ENCODE measurements at places on chromosomes 6 and 20.

GRCh38 chr6:26159357-26160273 is 72.4 kb downstream of the HFE start:
- no peak for DNase-seq

DNA sequence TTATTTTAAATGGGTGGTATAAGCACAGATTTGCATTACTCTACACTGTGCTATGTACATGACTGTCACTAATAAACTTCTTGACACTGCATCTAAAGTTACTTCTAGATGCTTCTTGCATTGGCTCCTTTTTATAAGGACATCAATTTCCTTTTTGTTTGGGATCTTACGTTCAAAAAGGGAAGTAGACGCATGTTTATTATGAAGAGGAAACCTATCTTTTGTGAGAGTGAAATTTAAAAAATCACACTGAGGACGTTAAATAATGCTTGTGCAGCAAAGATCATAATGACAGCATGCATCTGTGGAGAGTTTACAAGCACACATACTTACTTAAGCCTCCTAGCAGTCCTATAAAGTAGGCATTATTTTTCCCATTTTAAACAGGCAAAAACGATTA is 479.5 kb downstream of the CD83 start:
- no peak for DNase-seq

DNA sequence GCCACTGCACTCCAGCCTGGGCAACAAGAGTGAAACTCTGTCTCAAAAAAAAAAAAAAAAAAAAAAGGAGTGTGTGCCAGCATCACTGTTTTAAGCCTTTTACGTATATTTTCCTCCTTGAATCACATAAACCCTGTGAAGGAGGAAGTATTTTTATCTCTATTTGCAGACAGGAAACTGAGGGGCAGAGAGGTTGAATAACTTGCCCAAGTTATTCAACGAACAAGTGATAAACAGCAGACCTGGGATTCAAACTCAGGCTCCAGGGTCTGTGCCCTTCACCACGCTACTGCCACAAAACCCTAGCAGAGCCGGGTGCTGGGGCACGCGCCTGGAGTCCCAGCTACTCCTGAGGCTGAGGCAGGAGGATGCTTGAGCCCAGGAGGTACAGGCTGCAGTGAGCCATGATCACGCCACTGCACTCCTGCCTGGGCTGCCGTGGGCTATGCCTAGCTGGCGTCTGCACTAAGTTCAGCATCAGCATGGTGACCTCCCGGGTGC is 9.4 kb upstream of the AVP start:
- no peak for DNase-seq

GRCh38 chr20:36823121-36823520 is 49.6 kb upstream of the DSN1 start:
- DNase-seq = no peak

GRCh38 chr6:35378261-35378660 is 35.9 kb downstream of the PPARD start:
- no peak for DNase-seq

- DNase-seq = no peak
Observed at GRCh38 chr6:123462152-123462551, 174.6 kb downstream of the TRDN start.

- no peak for DNase-seq
Observed at GRCh38 chr6:105522626-105523322, 119.9 kb upstream of the PREP start.

DNA sequence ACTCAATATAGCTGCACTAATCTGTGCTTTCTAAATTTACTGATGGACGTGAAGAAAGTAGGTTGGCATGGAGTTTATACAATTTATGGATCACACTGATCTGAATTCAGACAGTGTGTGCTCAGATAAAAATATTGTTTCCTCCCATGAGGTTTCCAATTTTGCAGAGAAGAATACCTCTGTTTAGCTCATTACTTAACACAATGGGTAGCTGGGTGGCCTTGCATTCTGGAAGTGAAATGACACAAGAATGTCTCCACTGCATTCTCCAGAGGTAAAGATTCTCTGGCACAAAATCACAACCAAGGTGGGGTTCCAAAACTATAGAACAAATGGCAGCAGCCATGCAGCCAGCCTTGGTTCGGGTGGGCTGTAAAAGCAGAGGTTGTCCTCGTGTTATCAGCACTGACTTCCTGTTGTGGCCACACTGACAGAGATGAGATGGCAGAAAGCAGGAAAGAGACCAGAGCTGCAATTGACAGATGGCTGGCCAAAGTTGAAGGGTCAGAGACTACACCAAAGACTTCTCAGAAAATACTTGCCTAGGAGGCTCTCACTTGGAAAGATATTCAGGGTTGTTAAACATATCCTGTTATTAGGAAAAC is 50.2 kb downstream of the HDAC2 start:
- DNase-seq = no peak

GRCh38 chr6:125471667-125472066 is 169.9 kb upstream of the HDDC2 start:
- DNase-seq = no peak

DNA sequence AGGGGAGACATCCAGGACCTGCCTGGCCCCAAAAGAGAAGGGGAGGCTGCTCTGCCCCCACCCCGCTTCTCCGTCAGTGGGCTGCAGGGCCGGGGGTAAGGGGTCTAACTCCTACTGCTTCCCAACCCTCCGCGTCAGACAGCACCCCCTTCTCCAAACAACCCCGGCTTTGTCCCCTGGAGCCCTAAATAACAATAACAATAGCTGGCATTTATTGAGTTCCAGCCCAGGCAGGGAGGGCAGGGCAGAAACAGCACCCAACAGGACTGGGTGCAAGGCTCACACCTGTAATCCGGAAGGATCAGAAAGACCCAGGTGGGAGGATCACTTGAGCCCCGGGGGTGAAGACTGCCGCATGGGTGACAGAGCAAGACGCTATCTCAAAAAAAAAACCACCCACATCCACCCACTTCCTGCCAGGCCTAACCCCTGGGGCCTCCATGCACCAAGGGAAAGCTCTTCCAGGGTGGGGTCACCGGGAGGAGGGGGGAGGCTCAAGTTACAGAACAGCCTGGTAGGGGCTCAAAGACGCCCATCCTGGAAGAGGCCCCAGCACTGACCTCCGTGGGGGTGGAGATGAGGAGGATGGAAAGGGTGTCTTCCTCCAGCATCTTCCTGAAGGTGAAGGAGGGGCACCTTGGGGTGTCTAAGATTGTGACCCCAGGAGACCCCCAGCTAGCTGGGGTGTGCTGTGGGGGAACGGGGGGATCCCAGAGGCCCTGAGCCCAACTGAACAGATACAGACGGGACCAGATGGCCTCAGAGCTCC is 1.3 kb upstream of the FNDC11 start:
- DNase-seq = no peak

DNA sequence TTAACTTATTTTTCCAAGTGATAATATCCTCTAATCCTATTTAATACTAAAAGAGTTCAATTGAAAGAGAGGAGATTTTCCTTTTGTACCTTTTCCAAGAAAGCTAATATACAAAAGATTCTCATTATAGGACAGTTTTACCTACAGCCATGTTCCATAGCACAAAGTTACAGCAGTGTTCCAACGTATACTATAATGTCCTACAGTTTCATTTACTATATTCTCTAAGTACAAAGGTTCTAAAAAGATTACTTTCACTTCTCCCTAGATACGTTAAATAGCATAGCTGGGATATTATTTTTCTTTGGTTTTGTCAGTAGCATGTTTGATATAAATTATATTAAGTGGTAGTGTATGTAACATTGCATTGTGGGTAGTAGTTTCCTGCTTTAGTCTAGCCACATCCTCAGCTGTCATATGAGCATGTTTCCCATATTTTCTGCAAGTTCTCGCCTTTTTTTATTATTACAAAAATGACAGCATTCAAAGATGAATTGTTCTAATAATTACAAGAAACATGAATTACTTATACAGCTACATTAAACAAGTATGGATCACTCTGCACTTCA is 4.4 kb upstream of the RUNX2 start:
- no peak for DNase-seq

- DNase-seq = no peak
Observed at GRCh38 chr20:13927171-13927570, 63.2 kb downstream of the SEL1L2 start.

DNA sequence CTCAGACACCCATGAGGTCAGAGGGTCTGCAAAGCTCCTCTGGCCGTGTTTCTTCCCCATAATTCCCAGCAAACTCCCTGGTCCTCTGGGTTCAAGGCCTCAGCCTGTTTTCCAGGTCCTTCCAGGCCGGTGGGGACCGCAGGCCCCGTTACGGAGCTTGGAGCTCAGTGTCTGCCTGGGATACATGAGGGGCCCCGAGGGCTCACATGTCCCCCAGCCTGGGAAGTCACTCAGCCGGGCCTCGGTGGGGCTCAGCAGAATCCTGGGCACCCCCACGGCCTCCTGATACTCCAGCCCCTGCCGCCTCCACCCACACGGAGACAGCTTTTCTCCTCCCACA is 3.4 kb upstream of the SULF2 start:
- no peak for DNase-seq

DNA sequence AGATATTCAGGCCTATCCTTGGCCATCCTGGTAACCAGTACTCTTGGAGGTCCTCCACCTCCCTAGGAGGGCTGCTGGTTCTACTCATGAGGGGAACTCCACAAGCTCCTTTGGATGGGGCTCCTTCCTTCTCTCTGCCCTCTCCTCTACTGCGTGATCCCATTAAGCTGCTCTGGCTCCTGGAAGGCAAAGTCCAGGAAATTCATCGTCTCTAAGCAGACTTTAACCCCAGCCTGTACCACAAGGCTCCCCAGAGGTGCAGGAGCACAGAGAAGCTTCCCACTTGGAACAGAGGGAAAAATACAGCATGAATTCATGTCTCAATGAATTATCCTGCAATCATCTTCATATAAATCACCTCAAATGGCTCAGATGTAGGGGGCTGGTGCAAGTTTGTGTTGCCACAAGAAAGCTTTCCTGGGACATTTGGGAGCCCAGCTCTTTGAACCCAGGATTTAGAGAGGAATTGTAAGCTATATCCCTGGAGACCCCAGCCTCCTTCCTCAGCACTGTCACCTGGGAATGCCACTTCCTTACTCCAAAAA is 355.4 kb downstream of the CDC5L start:
- DNase-seq = no peak

DNA sequence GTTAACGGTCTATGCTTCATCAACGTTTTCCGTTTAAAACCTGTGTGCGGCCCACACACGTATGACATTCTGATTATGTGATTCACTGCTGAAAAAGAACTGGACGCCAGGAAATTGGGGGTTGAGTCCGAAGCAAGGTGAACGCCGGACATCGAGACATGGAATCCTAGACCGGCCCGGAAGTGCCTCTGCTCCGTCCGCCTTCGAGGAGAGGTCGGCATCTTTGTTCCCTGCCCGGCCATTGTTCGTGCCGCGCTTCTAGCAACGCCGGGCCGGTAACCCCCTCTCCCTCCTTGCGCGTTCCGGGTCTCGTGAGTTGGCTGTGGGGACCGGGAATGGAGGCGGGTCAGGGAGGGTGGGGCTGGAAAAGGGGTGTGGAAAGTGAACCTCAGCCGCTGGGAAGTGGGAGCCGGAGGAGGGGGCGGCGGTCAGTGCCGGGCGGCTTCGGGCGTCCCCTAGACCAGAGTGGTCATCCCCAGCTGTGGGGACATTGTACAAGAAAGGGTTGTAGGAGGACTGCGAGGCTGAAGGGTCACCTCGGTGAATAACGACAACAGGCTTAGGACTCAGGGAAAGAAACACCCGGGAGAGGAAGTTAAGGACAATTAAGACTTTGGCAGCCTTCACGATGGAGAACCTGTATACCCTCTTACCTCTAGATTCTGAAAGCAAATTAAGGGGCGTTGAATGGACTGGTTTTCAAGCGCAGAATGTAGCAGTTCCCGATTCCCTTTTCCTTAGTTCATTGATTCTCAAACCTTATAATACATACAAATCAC is at the start of gene ZSCAN9:
TSS of gene ZSCAN9 (plus strand) at position 220 of the 779 bp plus-strand sequence. CDS start 1,810 bp downstream, outside the sequence.
- DNase-seq = peak; percentile 74

- no peak for DNase-seq
Observed at GRCh38 chr6:33347816-33348215, 30.3 kb upstream of the ZBTB22 start.

DNA sequence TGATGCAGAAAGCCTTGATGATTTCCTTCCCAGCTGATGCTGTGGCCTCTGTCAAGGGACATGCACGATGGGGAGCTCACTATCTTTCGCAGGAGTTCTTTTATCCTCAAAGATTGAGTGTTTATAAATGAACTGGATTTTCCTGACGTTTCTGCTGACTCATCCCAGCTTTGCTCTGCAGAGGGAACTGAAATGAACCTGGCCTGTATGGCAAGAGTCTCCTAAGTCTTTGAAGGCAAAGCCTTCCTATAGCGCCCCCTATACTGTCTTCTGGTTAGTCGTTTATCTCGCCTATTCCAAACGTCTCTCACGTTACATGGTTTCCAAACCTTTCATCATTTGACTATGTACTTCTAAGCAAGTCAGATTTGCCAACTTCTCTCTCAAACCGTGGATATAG is 565.3 kb downstream of the KIF16B start:
- DNase-seq = no peak

- DNase-seq = no peak
Observed at GRCh38 chr20:6756693-6757595, 10.5 kb upstream of the BMP2 start.

- DNase-seq = no peak
Observed at GRCh38 chr6:39365281-39366074, 43.0 kb upstream of the KCNK16 start.

- no peak for DNase-seq
Observed at GRCh38 chr6:98828211-98828788, 6.1 kb upstream of the POU3F2 start.

- no peak for DNase-seq
Observed at GRCh38 chr6:44438827-44439226, 51.3 kb downstream of the CDC5L start.

GRCh38 chr6:107154131-107154800 is 39.0 kb upstream of the BEND3 start:
- peak; percentile 91 for DNase-seq

DNA sequence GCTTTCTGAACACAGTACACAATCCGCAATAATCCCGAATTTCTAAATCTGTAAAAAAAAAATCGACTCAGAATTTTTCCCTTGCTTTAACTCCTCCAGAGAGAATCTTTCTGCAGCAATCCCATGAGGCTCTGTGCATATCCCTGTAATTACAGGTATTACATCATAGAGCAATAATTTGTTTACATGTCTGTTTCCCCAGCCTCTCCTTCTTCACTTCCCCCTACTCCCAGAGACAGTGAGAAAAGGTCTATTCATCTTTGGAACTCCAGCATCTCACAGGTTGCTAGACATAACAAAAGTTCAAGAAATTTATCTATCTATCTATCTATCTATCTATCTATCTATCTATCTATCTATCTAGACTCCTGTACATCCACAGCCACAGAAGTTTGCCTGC is 26.0 kb downstream of the KLHL31 start:
- DNase-seq = no peak

DNA sequence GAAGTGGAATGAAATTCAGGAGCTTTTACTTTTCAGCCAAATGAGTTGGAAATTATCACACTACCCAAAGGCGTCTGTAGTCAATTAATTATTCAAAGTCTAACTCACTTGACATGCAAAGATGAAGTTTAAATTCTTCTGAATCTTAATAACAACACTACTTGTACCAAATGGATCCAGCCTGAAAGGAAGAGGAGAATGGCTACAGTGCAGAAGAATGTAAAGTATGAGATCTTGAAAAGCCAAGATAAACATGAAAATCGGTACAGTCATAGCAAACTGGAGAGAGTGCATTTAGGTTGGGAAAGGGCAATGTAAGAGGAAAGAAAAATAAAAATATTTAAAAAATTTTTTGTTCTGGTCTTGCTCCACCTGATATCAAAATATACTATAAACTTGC is 195.5 kb downstream of the SIM1 start:
- no peak for DNase-seq

- DNase-seq = no peak
Observed at GRCh38 chr6:131383421-131384411, 189.3 kb upstream of the ARG1 start.

Measured in NCI-H1092 (cell line).